ENCODE measurements at places on chromosomes 4 and X. TPM values are rescaled to one million over a fixed set of nuclear protein-coding genes. Genes with fewer than 3 reads are reported as not detected.

- DNase-seq: no peak
Measured at GRCh38 chrX:19639056-19639455, 123.7 kb upstream of the MAP3K15 start.

GRCh38 chr4:86818841-86819240 is 30.3 kb downstream of the SLC10A6 start:
- no peak for DNase-seq

- DNase-seq: no peak
Measured at GRCh38 chr4:158122501-158122900, 50.3 kb downstream of the GASK1B start.

- DNase-seq: no peak
Measured at GRCh38 chrX:153684467-153685155, 3.1 kb upstream of the SLC6A8 start.

DNA sequence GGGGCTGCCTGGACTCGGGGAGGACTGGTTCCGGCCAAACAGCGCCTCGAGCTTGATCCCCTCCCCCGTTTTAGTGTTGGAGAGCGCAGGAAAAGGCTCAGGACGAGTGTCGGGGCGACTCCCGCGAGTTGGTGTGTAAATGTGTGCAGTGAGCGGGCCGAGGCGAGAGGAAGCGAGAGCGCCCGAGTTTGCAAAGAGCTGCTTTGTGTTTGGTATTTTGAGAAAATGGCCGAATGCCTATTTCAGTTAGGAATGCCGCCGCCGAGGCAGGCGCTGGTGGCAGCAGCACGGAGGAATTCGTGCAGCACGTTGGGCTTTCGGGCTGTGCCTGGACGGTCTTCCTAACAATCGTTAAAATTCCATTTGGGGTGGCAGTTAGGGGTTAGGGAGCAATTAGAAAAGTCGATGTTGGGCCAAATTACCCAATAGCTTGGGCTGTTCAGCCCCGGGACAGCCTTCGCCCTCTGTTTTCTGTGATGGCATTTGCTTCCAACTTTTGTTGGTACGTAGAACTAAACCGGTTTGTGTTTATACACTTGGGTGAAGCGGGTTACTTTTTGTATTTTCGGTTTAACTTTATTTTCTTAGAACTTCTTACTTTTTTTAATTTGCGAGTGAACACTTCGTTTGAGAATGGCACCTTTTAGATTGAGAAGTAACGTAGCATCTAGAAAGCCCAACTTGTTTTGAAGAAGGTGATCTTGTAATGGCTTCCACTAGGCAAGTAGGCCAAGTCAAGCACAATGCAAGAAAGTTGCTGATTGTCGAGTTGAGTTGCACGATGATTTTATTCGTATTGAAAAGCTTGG is 1.6 kb downstream of the REST start:
- peak; percentile 64 for DNase-seq

DNA sequence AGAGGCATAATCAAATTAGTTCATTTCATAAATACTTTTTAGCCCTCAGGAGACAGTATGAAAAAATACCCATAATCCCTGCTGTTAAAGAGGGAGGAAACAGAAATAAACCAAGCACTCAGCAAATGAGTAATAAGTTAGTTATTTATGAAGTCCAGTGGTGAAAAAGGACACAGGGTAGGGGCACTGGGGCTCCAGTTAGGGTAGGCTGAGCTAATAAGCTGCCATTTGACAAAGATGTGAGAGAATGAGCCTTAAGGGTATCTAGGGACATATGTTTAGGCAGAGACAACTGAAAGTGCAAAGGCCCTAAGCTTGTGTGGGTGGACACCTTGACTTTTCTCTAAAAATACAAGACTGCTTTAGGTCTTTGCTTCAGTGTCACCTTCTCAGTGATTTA is 94.4 kb downstream of the IL15 start:
- DNase-seq: no peak

GRCh38 chr4:81754169-81754568 is 282.5 kb upstream of the RASGEF1B start:
- DNase-seq: no peak

The CDS1 gene
- 20.2 TPM for polyA plus RNA-seq

DNA sequence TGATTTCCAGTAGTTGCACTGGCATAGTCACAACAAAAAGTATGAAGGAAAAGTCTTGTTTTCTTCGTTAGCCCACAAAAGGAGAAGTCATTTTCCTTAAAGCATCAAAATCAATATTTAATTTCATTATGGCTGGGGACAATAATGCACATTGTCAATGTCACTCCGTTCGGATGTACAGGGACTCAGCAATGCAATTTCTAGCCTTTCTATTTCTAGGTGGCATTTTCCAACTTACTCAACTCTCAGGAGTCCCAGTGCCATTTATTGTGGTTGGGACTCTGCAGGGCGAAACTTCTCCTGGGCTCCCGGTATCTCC is 99.6 kb downstream of the CEP135 start:
- no peak for DNase-seq

DNA sequence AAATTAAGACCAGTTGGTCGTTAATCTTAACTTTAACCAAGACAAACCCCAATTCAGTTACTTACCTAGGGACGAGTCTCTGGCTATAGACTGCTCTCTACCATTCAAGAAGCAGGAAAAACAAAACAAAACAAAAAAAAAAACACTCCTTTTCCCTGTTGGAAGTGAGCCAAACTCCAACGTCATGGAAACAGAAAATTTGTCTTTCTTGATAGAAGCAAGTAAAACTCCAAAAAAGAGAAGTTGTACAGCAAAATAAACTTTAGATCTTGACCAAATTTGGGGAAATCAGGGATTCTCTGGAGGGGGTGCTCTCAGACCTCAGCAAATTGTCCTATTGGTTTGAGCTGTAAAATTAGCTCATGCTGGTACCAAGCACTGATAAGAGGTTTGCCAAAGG is 3.7 kb downstream of the CNGA1 start:
- DNase-seq: no peak

- DNase-seq: peak; percentile 86
Measured at GRCh38 chr4:89836897-89837384, at the start of gene SNCA. TSS of gene SNCA (minus strand) at chr4:89837161. CDS start at chr4:89835667, 1,494 bp downstream.

The ZCCHC12 gene
- polyA plus RNA-seq: 0.31 TPM

GRCh38 chr4:95550115-95550987 is 1.6 kb upstream of the UNC5C start:
- no peak for DNase-seq

DNA sequence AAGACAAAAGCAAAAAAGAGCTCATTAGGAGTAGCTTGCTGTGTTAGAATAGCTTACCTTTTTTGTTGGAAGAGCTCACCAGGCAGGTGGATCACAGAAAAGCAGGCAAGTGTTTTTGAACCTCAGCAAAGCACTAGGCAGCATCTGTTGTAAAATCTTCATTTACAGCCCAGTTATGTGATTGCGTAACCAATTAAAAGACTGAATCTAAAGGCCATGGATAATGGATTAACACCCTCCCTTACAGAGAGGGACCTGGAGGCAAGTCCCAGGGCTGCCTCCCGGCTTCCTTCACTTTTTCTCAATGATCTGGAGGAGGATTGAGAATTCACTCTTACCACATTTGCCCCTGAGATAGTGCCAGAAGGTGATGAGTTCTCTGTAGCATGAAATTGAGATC is 51.1 kb downstream of the MAMLD1 start:
- no peak for DNase-seq

GRCh38 chrX:119638725-119639471 is 32.7 kb upstream of the NKRF start:
- no peak for DNase-seq

DNA sequence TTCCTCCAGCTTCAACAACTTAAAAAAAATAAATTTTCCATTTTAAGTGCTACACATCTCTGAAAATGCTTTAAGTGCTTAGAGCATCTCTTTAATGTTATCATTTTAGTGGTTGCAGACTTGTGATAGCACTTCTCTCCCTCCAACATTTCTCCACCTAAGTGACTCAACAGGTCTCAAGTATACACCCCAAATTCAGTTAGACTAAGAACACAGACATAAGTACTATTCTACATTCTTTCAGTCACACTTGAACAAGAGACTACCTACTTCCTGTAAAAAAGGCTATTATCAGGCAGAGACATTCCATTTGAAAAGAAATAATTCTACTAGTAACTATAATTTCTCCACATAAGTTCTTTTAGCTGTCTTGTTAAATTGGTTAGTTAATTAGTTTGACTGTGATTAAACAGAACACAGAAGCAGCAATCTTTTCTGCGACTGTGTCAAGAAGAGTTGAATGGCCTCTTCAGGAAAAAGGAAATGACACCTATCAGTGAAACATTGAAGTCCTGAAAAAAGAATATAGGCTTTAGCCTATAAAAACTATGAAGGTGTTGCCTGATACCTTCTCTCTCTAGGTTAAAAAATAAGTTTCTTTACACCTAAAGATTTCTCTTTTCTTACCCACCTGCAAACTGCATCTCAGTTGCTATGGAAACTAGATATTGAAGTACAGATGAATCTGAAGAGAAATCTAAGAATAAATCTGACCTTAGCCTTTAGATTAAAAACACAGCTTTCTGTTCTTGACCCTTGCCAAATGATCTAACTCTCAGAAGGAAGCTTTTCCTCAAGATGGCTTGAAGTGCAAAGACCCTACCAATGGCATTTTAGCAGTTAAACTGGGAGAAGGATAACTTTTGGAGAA is 18.0 kb downstream of the NAF1 start:
- DNase-seq: no peak

The C4orf50 gene
- 0.03 TPM for polyA plus RNA-seq

GRCh38 chrX:47817421-47817820 is 19.3 kb upstream of the ZNF81 start:
- DNase-seq: no peak

DNA sequence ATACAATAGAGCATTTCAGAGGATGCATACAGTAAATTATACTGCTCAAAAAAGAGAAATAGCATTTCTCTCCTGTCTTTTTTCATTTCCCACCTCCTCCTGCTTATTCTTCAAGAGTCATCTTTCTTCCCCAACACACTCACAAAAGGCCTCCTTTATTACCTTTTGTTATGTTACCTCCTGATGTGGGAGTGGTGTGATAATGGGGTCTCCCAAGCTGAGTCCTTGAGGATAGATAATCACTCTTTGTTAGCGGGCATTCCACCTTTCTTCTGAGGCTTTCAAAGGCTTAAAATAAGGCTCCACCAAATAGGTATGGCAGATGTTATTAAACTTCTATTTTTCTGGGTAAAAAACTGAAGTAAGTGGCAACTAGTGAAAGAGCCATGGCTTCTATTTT is 159.8 kb downstream of the CPEB2 start:
- DNase-seq: no peak
